Activated T-cell treated with anti-CD3 and anti-CD28 coated beads for 4 hours (primary cell): ENCODE measurements at places on chromosomes 13 and 19.

GRCh38 chr19:51686171-51686570, 7.0 kb upstream of the SPACA6 start:
- DNase-seq, result no peak

GRCh38 chr13:48488995-48489394, 43.9 kb downstream of the RCBTB2 start:
- no peak for DNase-seq

DNA sequence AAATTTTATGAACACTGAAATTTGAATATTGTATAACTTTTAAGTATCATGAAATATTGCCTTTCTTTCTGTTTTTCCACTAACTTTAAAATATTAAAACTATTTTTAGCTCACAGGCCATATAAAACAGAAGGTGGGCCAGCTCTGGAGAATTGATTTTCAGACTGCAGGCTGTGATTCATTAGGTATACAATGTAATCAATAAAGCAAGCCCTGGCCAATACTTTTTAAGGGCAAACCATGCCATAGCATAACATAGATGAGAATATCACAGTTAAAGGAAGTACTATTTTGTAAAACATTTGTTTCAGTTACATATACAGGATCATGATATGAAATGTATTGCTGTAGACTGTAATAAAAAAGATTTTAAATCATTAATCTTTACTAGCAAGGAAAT, 197.6 kb downstream of the MAB21L1 start:
- no peak for DNase-seq

- DNase-seq, result no peak
Observed at GRCh38 chr13:103056008-103056407, 10.2 kb downstream of the SLC10A2 start.

DNA sequence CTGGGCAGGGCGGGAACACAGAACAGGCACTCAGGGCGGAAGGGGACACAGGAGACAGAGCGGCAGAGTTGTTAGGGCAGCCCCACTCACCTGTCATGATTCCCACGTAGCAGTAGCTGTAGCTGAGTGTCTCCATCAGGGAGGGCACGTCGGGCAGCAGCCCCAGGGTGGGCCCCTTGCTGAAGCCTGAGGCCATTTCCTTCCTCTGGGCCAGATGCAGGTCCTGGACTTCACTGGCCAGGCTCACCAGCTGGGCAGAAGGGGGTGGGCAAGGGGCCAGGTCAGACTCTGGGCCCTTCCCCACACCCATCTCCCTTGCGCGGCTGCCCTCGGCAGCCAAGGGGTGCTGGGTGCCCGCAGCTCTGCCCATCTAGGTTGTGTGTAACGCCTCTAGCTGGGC, 5.9 kb downstream of the MBOAT7 start:
- no peak for DNase-seq

DNA sequence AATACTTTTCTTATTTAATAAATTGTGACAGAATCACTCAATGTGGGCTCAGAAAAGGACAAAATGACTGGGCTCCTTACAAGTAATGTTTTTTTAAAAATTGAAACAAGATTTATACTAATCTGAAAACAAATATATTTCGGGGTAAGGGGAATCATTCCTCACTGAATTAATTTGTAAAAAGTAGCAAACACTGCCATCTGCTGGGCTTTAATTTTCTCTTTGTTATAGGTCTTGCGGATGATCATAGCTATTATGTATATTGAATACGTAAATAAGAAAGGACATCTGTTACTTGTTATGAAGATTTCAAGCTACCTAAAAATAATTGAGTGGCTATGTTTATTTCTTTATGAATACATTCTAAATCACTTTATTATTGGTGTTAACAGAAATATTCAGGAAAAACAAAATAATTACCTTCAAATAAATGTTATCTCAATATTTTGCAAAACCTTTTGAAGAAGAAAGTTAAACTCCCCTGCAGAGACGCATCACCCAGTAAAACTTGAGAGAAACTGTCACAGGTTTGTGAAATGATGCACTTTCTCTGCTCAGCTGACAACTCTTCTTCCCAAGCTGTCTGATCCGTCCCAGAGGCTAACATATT, 17.8 kb upstream of the ENOX1 start:
- no peak for DNase-seq

- DNase-seq, result no peak
Observed at GRCh38 chr13:47841151-47841550, 159.9 kb downstream of the SUCLA2 start.

GRCh38 chr13:62626771-62627170, 1211.1 kb upstream of the PCDH20 start:
- DNase-seq, result no peak

DNA sequence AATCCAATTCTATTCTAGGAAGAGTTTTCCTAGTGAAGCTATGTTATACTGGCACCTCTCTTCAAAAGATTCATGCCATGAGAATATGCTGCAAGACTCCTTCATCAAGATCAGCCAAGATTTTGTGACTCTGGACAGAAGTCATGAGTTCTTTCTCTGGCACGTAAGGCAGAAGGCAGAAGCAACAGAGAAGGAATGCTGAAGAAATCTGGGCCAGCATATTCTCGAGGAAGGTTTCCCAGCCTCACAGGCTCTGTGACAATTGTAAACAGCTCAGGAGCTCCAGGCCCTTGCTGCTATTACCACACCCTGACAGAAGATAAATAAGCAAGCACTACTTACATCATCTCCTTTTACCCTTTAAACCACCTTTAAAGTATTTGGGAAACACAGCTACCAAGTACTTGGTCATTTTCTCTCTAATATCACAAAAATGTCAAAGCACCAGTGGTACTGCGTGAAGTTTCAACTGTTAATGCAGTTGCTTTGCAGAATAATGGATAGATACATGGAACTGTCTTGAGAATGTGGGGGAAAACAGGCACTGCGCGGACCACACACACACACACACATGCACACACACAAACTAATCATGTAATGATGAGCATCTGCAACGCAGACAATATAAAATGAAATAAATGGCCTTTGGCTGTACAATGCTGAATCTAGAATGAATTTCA, 55.4 kb downstream of the INTS6 start:
- DNase-seq, result no peak

- no peak for DNase-seq
Observed at GRCh38 chr13:99909836-99910619, 61.5 kb downstream of the ZIC5 start.

- no peak for DNase-seq
Observed at GRCh38 chr13:51524829-51525566, 59.3 kb upstream of the WDFY2 start.

DNA sequence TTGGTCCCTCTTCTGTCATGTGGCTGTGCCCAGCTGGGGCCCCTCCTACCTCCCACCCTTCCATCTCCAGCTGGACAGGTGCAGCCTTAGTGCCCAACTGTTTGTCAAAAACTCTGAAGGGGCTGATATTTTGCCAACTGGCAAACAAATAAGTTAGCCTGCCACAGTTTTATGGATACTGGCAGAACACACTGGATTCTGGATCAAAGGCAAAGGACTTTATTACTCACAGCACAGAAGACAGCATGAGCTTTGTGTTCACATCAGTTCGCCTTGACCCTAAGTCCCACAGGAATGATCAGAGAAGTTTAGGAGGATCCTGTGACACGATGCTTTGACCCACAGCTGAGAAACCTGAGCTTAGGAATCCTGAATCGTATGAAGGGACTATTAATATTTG, 16.4 kb downstream of the KLK2 start:
- no peak for DNase-seq

- no peak for DNase-seq
Observed at GRCh38 chr13:100855151-100855550, 180.6 kb upstream of the TMTC4 start.

- no peak for DNase-seq
Observed at GRCh38 chr19:32873247-32873959, 3.8 kb upstream of the SLC7A9 start.

DNA sequence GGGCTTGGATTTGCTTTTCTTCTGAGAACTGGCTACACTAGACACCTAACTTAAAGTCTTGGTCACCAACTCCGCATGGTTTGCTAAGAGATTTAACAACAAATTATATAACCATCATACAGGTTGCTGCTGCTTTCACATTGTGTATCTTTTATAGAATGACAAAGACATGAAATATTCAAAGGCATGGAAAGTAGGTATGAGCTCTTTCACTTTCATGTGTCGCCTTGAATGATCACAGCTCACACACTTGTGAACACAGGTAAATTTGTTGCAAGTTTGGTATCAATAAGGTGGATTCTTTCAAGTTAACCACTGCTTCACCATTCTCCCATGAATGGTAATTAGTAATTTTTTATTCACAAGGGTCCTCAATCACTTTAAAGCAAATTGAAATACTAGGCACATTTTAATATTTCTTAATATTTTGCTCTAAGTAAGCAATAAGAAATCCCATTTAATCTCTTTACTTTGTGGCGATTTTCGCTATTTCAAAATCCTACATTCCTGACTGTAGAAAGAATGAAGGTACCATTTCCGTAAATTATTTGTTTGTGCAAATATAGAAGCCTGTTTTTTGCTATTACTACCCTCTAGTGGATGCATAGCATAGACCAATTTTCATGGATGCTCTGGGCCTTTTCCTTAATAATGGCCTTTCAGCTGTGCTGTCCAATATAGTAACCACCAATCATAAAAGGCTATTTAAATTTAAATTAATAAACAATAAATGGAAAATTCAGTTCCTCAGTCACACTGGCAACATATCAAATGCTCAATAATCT, 45.5 kb upstream of the FREM2 start:
- DNase-seq, result no peak

GRCh38 chr13:103178986-103179943, 113.0 kb upstream of the SLC10A2 start:
- no peak for DNase-seq

DNA sequence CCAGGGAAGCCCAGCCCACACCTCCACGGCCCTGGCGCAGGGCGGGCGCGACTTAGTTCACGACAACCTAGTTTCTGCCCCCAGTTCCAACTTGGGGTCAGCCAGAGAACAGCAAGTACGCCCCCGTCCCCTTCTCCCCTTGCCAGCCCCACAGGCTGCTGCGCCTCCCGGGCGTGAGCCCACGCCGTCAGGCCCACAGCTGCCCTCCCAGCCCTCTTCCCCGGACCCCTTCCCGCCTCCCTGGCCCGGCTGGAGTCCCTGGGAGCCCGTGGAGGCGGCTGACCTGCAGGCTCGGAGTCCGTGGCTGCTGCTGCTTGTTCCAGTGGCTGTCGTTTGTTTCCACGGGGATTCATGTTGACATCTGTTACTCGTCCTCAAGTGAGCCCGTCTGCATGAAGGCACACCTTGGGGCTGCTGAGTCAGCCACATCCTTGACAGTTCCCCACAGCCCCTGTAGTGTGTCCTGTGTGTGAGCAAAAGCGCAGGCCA, 86.0 kb downstream of the ATP11A start:
- DNase-seq, result no peak

- DNase-seq, result no peak
Observed at GRCh38 chr19:21603431-21604231, 98.2 kb downstream of the ZNF429 start.

- no peak for DNase-seq
Observed at GRCh38 chr19:51407511-51408131, 9.8 kb downstream of the SIGLEC10 start.

DNA sequence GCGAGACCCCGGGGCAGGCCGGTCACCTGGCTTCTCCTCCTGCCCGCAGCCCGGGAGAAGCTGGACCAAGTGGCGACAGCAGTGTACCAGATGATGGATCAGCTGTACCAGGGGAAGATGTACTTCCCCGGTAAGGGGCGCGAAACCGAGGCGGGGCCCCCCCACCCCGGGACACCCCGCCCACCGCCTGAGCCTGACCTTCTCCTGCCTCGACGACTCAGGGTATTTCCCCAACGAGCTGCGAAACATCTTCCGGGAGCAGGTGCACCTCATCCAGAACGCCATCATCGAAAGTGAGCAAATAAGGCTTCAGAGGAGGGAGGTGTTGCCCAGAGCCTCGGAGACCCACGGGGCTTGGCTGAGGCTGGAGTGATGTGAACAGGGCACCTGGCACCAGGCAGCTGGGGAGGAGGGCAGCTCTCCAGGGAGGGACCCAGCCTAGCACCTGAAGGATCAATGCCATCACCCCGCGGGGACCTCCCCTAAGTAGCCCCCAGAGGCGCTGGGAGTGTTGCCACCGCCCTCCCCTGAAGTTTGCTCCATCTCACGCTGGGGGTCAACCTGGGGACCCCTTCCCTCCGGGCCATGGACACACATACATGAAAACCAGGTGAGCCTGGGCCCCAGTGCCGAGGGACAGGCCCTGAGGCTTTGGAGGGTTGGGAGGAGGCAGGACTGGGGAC, 629 bp downstream of the IZUMO4 start:
- peak; percentile 42 for DNase-seq

DNA sequence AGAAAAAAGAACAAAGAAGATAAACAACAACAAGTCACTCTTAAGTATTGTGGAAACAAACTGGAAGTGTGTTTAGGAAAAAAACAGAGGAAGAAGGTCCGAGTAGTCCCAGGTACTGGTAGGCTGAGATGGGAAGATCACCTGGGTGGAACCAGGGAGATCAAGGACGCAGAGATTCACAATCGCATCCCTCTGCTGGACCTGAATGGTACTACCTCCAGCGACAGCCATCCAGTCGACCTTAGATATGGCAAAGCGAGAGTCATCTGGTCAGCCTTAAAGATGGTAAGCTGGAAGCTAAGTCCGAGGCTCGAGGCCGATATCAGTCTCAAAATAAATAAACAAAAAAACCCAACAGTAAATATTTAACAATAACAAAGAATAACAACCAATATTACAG, 44.9 kb upstream of the ZNF91 start:
- no peak for DNase-seq

DNA sequence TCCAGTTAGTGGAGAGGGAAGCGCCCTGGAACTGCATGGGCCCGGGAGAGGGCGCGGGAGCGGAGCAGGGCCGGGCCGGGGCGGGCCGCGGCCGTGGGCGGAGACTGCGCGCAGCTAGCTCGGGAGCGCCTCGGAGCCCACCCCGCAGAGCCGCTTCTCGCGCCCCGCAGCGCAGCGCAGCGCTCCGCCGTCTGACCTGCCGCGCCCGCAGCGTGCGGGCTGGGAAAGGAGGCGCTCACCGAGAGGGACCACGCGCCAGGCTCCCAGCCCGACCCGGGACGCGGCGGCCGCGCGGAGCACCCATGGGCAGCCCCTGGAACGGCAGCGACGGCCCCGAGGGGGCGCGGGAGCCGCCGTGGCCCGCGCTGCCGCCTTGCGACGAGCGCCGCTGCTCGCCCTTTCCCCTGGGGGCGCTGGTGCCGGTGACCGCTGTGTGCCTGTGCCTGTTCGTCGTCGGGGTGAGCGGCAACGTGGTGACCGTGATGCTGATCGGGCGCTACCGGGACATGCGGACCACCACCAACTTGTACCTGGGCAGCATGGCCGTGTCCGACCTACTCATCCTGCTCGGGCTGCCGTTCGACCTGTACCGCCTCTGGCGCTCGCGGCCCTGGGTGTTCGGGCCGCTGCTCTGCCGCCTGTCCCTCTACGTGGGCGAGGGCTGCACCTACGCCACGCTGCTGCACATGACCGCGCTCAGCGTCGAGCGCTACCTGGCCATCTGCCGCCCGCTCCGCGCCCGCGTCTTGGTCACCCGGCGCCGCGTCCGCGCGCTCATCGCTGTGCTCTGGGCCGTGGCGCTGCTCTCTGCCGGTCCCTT, at the start of gene MLNR:
TSS of gene MLNR (plus strand) at position 303 of the 820 bp plus-strand sequence. CDS start at position 303, 0 bp downstream.
- DNase-seq, result no peak

GRCh38 chr19:6392221-6393073, 517 bp downstream of the GTF2F1 start:
- DNase-seq, result no peak
